Heart right ventricle (tissue), 16 donors: ENCODE measurements at places on chromosomes 5 and 9. TPM values are rescaled to one million over a fixed set of nuclear protein-coding genes. Genes with fewer than 3 reads are reported as not detected.
A peak's percentile ranks its signal among the peaks of the same experiment; 100 is the strongest.

Gene ENC1
- 5.7 TPM for total RNA-seq

Gene ANKRD31
- total RNA-seq = 0.11 TPM

DNA sequence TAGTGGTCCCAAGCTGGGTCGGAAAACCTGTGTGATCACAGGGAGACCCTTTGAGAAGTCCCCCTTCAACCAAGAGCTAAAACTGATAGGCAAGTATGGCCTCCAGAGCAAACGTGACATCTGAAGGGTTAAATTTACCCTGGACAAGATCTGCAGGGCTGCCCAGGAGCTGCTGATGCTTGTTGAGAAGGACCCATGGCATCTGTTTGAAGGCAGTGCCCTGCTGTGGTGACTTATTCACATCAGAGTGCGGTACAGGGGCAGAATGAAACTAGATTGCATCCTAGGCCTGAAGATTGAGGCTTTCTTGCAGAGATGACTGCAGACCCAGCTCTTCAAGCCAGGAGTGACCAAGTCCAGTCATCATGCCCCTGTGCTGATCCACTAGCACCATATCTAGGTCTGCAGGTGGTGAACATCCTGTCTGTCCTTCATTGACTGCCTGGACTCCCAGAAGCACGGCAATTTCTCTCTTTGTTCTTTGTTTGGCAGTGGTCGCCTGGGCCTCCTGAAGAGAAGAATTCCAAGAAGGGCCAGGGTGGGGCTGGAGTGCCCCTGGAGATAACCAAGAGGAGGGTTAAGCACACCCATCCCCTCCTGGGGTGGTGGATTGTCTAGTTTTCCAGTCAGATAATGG lies 25.7 kb upstream of the CHD1 start:
- H3K36me3 ChIP-seq = no peaks in the 10 kb centered on the region
- no peaks in the 10 kb centered on the region for H3K4me1 ChIP-seq
- no peak overlapping the region for H3K4me3 ChIP-seq

Gene PCDHGA2
- 7.6 TPM for total RNA-seq

- no peak overlapping the region for H3K4me3 ChIP-seq
- H3K27ac ChIP-seq = peak overlapping the region; percentile 73
- DNase-seq = no peak
- H3K27me3 ChIP-seq = peaks cover 14% of the 10 kb centered on the region
- peaks cover 99% of the 10 kb centered on the region for H3K4me1 ChIP-seq
Measured at GRCh38 chr9:98971168-98971914, 27.6 kb downstream of the COL15A1 start.
